ENCODE measurements at places on chromosomes 1 and 21.

DNA sequence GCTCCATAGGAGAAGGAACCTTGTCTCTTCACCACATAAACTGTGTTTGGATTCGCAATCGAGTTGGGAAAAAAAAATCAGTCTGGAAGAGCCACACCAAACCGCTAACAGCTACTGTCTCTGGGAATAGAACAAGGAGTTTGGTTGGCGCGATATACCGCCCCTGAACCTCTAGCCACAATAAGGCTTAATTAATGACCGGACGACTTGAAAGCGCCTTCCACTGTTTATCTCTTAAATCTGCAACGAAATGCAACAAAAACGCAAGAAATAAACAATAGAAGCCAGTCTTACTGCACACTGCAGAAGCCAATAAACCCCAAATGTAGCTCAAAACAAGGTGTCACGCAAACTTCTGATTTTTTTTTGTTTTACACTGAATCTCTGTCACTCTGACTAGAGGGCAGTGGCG is 10.9 kb downstream of the BTBD19 start:
- DNase-seq = no peak

- no peak for DNase-seq
Measured at GRCh38 chr1:248288391-248288790, 10.6 kb upstream of the OR2T33 start.

DNA sequence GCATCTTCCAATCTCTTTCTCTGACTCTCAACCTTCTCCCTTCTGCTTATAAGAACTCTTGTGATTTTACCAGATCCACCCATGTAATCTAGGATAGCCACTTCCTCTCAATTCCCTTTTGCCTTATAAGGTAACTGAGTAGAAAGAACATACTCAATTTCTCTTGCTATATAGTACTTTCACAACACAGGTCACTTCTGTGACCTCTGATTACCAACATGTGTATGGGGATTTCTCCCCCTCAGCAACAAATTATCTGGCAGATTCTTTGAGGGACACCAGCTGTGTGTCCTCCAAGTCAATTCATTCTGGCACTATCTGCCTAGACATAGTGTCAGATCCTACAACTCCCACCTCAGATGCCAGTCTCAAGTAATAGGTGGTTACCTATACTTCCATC is 62.5 kb downstream of the IL23R start:
- DNase-seq = no peak

DNA sequence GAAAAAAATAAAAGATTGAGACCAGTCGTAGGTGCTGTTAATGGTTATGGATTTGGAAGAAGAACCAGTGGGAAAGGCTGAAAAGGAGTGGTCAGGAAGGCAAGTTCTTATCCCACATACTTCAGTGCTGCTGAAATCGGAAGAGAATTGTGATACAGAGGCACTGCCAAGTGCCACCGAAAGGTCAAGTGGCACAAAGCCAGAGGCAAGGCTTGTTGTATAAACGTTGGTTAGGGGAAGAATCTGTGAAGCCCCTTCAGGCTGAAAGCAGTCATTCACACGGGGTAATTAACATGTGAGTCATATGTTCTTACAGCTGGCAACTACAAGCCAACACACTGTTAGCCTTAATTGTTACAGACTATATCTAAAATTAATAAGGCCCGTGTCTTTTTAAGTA is 48.8 kb downstream of the ZBTB40 start:
- DNase-seq = peak; percentile 12

DNA sequence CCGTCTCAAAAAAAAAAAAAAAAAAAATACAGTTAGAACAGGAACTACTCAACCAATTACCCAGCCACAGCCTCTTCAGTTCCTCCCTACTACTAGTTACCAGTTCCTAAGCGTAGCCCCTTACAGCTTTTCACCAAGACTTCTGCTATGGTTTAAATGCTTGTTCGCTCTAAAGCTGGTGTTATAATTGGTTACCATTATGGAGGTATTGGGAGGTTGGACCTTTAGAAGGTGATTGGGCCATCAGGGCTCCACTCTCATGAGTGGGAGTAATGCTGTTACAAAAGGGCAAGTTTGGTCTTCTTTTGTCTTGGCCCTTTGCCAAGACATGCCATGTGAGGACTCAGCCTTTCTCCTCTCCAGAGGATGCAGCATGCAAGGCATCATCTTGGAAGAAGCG is 3.0 kb upstream of the SMPDL3B start:
- no peak for DNase-seq

- DNase-seq = no peak
Measured at GRCh38 chr1:177283380-177283779, 112.6 kb downstream of the BRINP2 start.

- DNase-seq = no peak
Measured at GRCh38 chr1:228342627-228343190, 63.9 kb downstream of the TRIM11 start.

- no peak for DNase-seq
Measured at GRCh38 chr1:30117685-30118084, 605.7 kb downstream of the MATN1 start.

DNA sequence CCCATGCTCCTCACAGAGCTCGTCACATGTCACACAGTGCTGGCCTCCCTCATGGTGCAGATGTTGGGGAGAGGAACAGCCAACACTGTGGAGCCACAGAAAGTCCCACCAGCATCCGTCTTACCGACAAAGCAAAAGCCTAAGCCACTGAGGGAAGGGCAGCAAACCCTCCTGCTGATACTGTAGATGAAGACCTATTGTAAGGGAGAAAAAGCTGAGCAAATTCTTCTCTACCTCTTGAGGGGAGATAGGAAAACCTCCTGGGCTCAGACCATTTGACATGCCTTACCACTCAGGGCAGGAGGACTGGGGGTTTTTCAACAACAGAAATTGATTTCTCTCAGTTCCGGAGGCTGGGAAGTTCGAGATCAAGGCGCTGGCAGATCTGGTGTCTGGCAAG is 95.9 kb downstream of the WDR64 start:
- no peak for DNase-seq

GRCh38 chr1:201538612-201539551 is at the start of gene NAV1:
TSS of gene NAV1 (plus strand) at chr1:201539127. CDS start at chr1:201622885, 83,758 bp downstream.
- peak; percentile 77 for DNase-seq

GRCh38 chr1:185520188-185520920 is 203.3 kb upstream of the IVNS1ABP start:
- DNase-seq = no peak

GRCh38 chr1:170734412-170735175 is 70.7 kb downstream of the PRRX1 start:
- DNase-seq = no peak

DNA sequence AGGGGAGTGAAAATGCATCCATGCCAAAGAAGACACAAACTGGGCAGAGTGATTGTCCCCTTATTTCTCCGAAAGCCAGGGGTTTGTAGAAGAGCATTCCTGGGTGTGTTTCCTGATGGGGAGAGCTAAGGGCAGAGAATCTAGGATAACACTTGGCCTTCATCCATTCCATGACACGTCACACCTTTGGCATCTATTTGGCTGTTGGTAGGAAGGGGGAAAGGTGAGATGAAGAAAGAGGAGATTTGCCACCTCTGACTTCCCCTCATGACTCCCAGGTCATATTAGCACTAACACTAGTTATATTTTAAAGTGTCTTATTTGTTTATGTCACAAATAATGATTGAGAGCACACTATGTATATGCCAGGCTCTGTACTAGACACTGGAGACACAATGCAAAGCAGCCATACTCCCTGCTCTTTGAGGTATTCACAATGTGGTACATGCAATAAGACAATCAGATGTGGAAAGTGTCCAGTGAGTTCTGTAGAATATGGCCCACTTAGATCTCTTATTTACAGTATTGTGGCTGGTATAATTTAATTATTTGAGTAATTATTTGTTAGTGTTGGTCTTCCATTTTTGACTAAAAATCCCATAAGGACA is 54.5 kb upstream of the GADD45A start:
- DNase-seq = no peak

DNA sequence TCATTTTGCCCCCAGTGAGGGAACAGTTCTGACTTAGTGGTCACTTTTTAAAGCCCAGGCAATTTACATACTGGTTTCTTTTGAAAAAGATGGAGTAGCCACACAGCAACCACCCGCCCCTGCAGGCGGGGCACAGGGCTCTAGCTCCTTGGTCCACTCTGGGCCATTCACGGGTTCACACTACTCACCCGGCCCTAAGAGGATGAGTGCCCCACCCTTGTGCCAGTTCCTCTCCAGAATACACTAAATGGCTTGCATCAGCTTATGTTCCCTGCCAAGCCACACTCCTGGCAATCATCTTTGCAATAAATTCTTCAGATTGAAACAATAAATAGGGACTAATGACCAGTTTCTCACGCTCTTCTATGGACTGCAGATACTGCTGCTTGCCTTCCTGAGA is 15.7 kb upstream of the ATP13A2 start:
- DNase-seq = no peak

DNA sequence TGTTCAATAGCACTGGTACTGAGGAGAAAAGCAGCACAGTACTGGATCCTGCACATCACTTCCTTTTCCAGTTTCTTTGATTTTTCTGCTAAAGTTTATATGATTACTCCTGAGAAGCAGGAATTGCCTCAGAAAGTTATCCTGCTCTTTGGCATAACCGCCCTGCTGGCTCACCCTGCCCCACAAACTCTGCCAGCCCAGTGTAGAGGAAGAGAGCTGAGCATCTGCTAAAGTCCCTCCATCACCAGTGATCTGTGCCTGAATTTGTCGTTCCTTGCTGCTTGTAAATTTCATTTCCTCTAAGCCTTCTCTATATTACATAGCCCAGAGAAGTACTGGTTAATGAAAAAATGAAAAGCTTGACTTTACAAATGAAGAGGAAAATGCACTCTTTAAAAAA is 87.0 kb upstream of the C1orf21 start:
- no peak for DNase-seq

DNA sequence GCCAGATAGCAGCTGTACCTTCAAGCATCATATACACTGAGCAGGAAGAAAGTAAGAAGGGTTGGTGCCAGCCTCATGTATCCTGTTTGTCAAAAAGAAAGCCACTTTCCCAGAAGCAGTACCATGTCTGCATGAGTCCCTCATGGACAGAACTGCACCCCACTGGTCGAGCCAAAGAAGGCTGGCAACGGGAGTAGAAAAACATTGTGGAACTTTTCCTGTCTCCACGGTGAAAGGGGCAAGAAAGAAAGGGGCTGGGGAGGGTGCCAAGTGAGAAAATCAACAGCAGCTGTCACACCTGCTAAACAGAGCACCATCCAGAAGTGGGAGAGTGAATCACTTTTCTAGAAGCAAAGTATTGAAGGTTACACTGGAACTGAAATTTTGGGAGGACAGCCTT is 621.7 kb downstream of the LMO4 start:
- no peak for DNase-seq

- DNase-seq = no peak
Measured at GRCh38 chr1:44673675-44674112, 587 bp downstream of the TMEM53 start.

- no peak for DNase-seq
Measured at GRCh38 chr1:156126630-156127534, 12.4 kb downstream of the LMNA start.

DNA sequence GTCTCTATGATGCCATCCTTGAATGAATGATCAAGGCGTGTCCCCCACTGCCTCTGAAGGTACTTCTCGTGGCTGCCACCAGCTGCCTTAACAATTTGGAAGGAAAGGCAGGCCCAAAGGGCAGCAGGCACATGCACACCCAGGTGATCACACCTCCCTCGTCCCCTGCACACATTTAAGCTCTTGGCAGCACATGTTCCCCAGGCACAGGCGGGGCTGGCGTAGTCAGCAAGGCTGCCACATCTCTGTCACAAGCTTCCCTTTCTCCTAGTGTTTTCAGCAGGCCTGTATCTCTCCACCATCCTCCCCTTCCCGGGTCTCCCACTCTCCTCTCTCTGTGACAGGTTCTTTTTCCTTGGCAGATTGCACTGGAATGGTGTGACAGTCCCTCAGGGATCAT is 111.9 kb downstream of the CACNA1E start:
- no peak for DNase-seq

- DNase-seq = no peak
Measured at GRCh38 chr1:235270625-235271024, 57.4 kb downstream of the ARID4B start.

GRCh38 chr1:198925567-198925966 is 286.7 kb downstream of the PTPRC start:
- no peak for DNase-seq

DNA sequence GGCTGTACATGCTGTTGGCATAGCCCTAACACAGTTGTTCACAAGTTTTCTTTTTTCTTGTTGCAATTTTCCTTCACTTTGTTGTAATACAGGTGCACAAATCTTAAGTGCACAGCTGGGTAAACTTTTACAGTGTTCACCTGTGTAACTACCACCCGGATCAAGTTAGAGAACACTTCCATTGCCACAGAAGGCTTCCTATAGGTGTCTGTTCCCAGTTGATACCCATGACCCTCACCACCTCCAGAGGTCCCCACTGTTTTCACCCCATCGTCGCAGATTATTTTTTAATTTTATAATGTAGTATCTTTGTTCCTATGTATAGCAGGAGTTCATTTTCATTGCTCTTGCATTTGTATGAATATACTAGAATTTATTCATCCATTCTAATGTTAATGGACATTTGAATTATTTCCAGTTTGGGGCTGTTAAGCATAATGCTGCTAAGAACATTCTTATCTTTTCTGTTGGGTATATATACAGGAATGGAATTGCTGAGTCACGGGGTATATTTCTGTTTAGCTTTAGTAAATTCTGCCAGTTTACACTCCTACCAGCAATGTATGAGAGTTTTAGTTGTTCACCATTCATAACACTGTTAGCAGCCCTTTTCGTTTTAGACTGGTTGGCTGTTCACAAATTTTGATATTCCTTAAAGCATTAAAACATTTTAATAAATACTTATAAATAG is 16.4 kb downstream of the SPRTN start:
- DNase-seq = no peak

DNA sequence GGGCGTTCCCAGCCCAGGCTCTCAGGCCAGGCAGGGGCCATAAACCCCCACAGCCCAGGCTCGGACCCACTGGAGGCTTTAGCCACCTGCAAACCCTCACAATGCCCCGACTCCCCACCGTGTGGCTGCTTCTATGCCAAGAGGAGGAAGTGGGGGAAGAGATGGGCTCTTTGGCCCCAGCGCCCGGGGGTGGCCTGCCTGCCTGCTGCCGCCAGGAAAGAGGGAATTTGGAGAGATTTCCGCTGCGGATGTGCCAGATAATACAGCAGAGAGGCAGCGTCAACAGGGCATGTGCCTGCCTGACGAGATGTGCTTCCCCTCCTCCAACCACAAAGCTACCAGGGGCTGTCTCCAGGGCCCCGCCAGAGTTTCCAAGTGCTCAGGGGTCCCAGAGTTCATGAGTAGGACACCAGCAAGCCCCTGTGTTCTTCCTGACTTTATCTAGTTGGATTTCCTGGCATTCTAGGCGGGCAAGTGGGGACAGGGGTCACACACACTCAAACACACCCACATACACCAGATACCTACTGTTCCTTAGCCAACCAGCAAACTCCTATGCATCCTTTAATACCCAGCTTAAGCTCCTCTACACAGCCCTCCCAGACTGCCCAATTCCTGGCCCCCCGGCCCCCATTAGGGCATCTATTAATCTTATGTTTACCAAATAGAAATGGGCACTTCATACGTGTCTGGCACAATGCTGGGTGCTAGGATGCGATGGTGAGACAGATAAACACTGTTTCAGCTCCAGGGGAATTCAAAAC is 14.1 kb downstream of the EPHA2 start:
- no peak for DNase-seq
